Karpas-422 (cell line): ENCODE measurements at places on chromosomes 2 and 18. TPM values are rescaled to one million over a fixed set of nuclear protein-coding genes. Genes with fewer than 3 reads are reported as not detected.

- DNase-seq: no peak
These were observed 45.2 kb downstream of the MAIP1 start for GRCh38 chr2:200000444-200001163.

- no peak for DNase-seq
These were observed 31.5 kb downstream of the ANKRD44 start for GRCh38 chr2:197278799-197279763.

- no peak for DNase-seq
These were observed 288.1 kb downstream of the SUCLG1 start for GRCh38 chr2:84170979-84171378.

Gene KCNG3
- not detected in 2 replicates for total RNA-seq

Gene TRIM43
- not detected in 2 replicates for total RNA-seq

Gene PJVK
- total RNA-seq: 4.7 and 8.9 TPM in 2 replicates
